ENCODE measurements at places on chromosomes 7 and 10. TPM values are rescaled to one million over a fixed set of nuclear protein-coding genes. Genes with fewer than 3 reads are reported as not detected.

Gene TMEM213
- not detected for total RNA-seq

Gene MUC3A
- not detected for total RNA-seq

Gene ANKRD61
- not detected for total RNA-seq

Gene SEMA3D
- total RNA-seq, result 0.29 TPM

Gene TSPAN12
- 0.41 TPM for total RNA-seq

Gene ERVW-1
- not detected for total RNA-seq

Gene BAG3
- 20.2 TPM for total RNA-seq

Gene EVX1
- not detected for total RNA-seq

Gene SFTPA2
- total RNA-seq, result 9.8 TPM

Gene OR2A42
- total RNA-seq, result not detected

Gene CHCHD1
- 14.2 TPM for total RNA-seq

Gene SPDYE6
- total RNA-seq, result not detected

Gene SMURF1
- total RNA-seq, result 23.2 TPM

Gene ATRNL1
- total RNA-seq, result 0.20 TPM

Gene AOC1
- total RNA-seq, result not detected

GRCh38 chr7:1257221-1257620 is 24.5 kb downstream of the UNCX start:
- no peak overlapping the region for H3K4me3 ChIP-seq
- H3K27me3 ChIP-seq, result peaks cover 81% of the 10 kb centered on the region
- no peak for DNase-seq
- no peaks in the 10 kb centered on the region for H3K36me3 ChIP-seq
- H3K4me1 ChIP-seq, result no peaks in the 10 kb centered on the region

DNA sequence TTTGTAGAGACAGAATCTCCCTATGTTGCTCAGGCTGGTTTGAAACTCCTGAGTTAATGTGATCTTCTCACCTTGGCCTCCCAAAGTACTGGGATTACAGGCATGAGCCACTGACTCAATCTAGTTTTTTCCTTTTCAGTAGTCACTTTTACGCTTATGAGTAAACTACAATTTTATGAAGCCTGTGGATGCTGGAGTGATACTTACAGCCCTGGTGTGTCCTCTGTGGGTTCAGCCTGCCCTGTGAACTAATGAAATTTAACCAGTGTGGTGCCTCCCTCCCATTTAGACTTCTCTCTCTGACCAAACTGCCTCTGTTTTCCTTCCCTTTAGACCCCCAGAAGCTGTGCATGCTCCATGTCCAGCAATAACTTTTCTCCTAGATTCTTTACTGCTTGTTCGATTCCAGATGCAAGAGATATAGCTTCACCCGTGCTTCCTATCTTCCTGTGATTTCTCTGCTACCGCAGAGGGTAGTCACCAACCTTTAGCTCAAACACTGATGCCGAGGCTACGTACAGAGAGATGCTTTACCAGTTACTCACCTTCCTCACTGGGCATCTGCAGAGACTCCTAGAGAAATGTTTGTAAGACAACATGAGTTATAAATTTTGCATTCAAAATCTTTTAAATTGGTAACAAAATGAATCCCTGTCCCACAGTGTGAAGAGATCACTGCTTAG is 90.8 kb downstream of the KIAA1217 start:
- H3K27me3 ChIP-seq, result no peaks in the 10 kb centered on the region
- no peak overlapping the region for H3K27ac ChIP-seq
- H3K4me3 ChIP-seq, result no peak overlapping the region
- H3K4me1 ChIP-seq, result no peaks in the 10 kb centered on the region

GRCh38 chr10:115409347-115409746 is 316.2 kb downstream of the ATRNL1 start:
- no peak for DNase-seq
- no peaks in the 10 kb centered on the region for H3K27me3 ChIP-seq
- H3K27ac ChIP-seq, result no peak overlapping the region
- H3K4me1 ChIP-seq, result no peaks in the 10 kb centered on the region
- no peak overlapping the region for H3K4me3 ChIP-seq

GRCh38 chr7:44973610-44974401 is 5.0 kb downstream of the MYO1G start:
- no peak overlapping the region for H3K4me3 ChIP-seq
- peak; percentile 70 for DNase-seq
- H3K27ac ChIP-seq, result no peak overlapping the region

- peak overlapping the region; percentile 23 for H3K27ac ChIP-seq
- no peaks in the 10 kb centered on the region for H3K27me3 ChIP-seq
- no peaks in the 10 kb centered on the region for H3K36me3 ChIP-seq
- H3K4me3 ChIP-seq, result no peak overlapping the region
Observed at GRCh38 chr7:142508251-142508650, 241.0 kb upstream of the PRSS1 start.

DNA sequence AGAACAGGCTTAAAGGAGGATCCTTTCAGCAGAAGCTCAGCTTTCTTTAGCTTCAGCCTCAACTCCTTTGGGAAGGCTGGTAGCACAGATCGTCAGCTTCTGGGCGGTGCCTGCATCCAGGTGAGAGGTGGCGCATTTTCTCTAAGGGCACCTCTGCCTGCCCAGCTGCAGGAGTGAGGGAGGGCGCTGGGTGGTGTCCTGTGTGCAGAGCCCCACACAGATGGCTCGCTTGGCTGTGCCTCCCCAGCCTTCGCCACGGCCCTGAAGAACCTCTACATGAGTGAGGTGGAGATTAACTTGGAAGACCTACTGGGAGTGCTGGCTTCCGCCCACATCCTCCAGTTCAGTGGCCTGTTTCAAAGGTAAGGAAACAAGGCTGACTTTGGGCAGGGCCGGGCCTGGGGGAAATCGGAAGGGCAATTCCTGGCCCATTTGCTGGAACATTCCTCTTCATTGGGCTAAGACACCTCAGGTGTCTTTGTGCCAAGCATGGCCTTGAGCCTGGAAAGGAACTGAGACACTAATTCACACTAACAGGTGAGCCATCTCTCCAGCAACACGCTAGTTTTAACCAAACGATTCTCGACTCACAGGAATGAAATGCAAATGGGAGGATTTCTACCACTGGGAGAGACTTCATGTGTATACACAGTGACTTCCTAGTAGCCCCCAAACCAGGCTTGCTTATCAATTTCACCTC is 19.9 kb downstream of the BTBD16 start:
- H3K4me1 ChIP-seq, result no peaks in the 10 kb centered on the region
- no peak for DNase-seq
- H3K36me3 ChIP-seq, result no peaks in the 10 kb centered on the region
- no peak overlapping the region for H3K27ac ChIP-seq
- H3K4me3 ChIP-seq, result no peak overlapping the region

DNA sequence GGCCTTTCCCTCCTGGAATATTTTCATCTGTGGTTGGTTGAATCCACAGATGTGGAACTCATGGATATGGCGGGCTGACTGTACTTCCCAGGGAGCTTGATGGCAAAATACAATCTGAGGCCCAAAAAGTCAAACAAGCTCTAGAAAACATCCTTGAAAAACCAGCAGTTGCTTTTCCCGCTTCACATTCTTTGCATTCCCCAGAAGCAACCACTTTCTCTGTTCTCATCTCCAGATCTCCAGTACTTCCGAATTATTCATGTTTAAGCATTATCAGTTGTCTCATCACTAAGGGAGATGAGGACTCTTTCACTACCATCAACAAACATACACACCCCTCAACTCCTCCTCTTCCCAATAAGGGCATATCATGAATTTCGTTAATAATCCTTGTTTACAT is 55.3 kb downstream of the KIF5B start:
- H3K27me3 ChIP-seq, result no peaks in the 10 kb centered on the region
- no peaks in the 10 kb centered on the region for H3K36me3 ChIP-seq

DNA sequence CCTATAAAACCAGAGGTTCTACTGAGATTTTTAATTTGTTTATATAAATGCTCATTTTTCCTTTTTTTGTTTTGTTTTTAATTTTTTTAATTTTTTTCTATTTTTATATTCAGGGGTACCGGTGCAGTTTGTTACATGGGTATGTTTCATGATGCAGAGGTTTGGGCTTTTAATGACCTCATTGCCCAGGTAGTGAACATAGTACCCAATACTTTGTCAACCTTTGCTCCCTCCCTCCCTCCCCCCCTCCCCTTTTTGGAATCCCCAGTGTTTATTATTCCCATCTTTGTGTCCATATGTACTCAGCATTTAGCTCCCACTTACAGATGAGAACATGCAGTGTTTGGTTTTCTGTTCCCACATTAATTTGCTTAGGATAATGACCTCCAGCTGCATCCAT is 94.4 kb upstream of the NEBL start:
- DNase-seq, result no peak
- no peaks in the 10 kb centered on the region for H3K36me3 ChIP-seq
- no peak overlapping the region for H3K27ac ChIP-seq

DNA sequence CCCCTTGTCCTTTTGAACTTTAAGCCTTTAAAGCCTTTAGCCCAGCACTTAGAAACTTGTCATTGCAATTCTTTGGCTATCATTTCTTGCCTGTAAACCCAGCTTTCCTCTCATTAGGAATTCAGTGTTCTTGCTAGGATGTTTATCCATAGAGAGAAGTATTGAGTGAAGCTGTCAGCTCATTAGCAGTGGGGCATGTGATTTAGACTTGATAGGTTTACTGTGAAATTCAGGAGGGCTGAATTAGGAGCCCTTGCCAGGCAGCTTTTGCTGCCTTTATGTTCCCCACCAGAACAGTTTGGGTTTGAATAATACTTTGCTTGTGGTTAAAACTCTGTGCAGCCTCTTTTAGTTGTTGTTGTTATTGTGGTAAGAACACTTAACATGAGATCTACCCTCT is 39.5 kb downstream of the LHFPL3 start:
- no peaks in the 10 kb centered on the region for H3K27me3 ChIP-seq
- H3K4me1 ChIP-seq, result no peaks in the 10 kb centered on the region
- DNase-seq, result no peak

GRCh38 chr7:153422291-153423209 is 629.6 kb upstream of the DPP6 start:
- no peaks in the 10 kb centered on the region for H3K4me1 ChIP-seq
- H3K27me3 ChIP-seq, result no peaks in the 10 kb centered on the region
- DNase-seq, result no peak
- no peak overlapping the region for H3K4me3 ChIP-seq
- H3K27ac ChIP-seq, result no peak overlapping the region

- no peak for DNase-seq
- peaks cover 4% of the 10 kb centered on the region for H3K4me1 ChIP-seq
- H3K27ac ChIP-seq, result no peak overlapping the region
- H3K4me3 ChIP-seq, result no peak overlapping the region
Observed at GRCh38 chr7:128399991-128400390, 9.8 kb downstream of the IMPDH1 start.

GRCh38 chr7:102012941-102013461 is 195.6 kb downstream of the CUX1 start:
- H3K4me1 ChIP-seq, result no peaks in the 10 kb centered on the region
- no peak overlapping the region for H3K27ac ChIP-seq
- no peak overlapping the region for H3K4me3 ChIP-seq
- no peak for DNase-seq
